CD4-positive, CD25-positive, alpha-beta regulatory T cell (primary cell): ENCODE measurements at places on chromosomes 5 and 9. TPM values are rescaled to one million over a fixed set of nuclear protein-coding genes. Genes with fewer than 3 reads are reported as not detected.

The C6 gene
- polyA plus RNA-seq = not detected

The SLC45A2 gene
- not detected for polyA plus RNA-seq

The PCDHGA3 gene
- polyA plus RNA-seq = not detected

The OR1Q1 gene
- not detected for polyA plus RNA-seq

The ABCA1 gene
- polyA plus RNA-seq = 0.85 TPM

The PCDHGC4 gene
- polyA plus RNA-seq = not detected

The PAX5 gene
- polyA plus RNA-seq = 0.15 TPM

The ANKRD31 gene
- 0.48 TPM for polyA plus RNA-seq

The TERT gene
- polyA plus RNA-seq = not detected

The LNPEP gene
- polyA plus RNA-seq = 41.0 TPM

The PCDH1 gene
- 1.3 TPM for polyA plus RNA-seq

The CFAP90 gene
- polyA plus RNA-seq = not detected

The OLFM1 gene
- not detected for polyA plus RNA-seq

The PRDM9 gene
- polyA plus RNA-seq = not detected

The POU5F2 gene
- 0.14 TPM for polyA plus RNA-seq

The MTRR gene
- polyA plus RNA-seq = 73.5 TPM

The RNF180 gene
- polyA plus RNA-seq = not detected

The SUSD3 gene
- 205 TPM for polyA plus RNA-seq

The HAVCR2 gene
- 9.7 TPM for polyA plus RNA-seq
